ENCODE measurements at places on chromosomes 13 and 19. TPM values are rescaled to one million over a fixed set of nuclear protein-coding genes. Genes with fewer than 3 reads are reported as not detected.

HIF3A gene
- total RNA-seq, result 82.8 TPM

RUBCNL gene
- total RNA-seq, result 2.0 TPM

F2RL3 gene
- total RNA-seq, result 3.9 TPM

CLC gene
- total RNA-seq, result not detected

FLT1 gene
- 18.3 TPM for total RNA-seq

ZNF541 gene
- total RNA-seq, result 1.5 TPM

PLPPR3 gene
- total RNA-seq, result not detected

SLC17A7 gene
- 0.82 TPM for total RNA-seq

SIGLEC10 gene
- total RNA-seq, result 2.5 TPM

SERP2 gene
- total RNA-seq, result 6.9 TPM

NDUFS7 gene
- 156 TPM for total RNA-seq

DNA sequence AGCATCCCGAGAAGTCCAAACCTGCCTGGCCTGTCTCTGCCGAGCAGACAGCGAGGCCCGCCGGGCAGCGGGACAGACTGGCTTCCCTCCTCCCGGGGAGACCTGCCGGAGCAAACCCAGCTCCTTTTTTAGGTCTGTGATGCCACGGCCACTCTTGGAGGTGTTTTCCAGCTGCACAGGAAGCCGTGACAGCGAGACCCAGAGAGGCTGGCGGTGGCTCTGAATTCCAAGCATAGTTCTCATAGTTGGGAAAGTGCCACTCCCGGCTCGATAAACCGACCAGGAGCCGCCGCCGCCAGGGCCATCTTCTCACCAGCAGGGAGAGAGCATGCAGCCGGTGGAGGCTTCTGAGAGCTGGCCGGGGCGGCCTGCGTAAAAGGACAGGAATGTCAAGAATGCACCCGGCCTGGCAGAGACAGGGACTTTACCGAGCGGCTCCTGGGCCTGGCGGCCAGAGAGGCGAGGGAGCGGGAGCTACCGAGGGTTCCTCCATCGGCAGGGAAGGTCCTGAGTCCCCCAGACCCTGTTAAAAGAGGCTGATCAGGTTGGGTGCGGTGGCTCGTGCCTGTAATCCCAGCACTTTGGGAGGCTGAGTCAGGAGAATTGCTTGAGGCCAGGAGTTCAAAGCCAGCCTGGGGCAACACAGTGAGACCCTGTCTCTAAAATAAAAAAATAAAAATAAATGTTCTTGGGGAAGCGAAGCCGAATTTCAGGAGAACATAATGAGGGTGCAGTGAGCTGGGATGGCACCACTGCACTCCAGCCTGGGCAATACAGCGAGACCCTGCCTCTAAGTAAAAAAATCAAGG is 64.9 kb downstream of the GADD45B start:
- H3K4me3 ChIP-seq, result peak overlapping the region; percentile 32
- H3K4me1 ChIP-seq, result peaks cover 58% of the 10 kb centered on the region
- peak; percentile 98 for DNase-seq
- H3K27ac ChIP-seq, result peak overlapping the region; percentile 89

GRCh38 chr19:42345191-42345812 is 19.9 kb downstream of the MEGF8 start:
- H3K36me3 ChIP-seq, result peaks cover 52% of the 10 kb centered on the region
- H3K4me3 ChIP-seq, result no peak overlapping the region
- DNase-seq, result no peak
- H3K27ac ChIP-seq, result no peak overlapping the region
- H3K4me1 ChIP-seq, result no peaks in the 10 kb centered on the region
- no peaks in the 10 kb centered on the region for H3K27me3 ChIP-seq

GRCh38 chr19:3162418-3163229 is 15.9 kb upstream of the S1PR4 start:
- peaks cover 5% of the 10 kb centered on the region for H3K4me1 ChIP-seq
- no peaks in the 10 kb centered on the region for H3K27me3 ChIP-seq

GRCh38 chr13:61824168-61824567 is 408.5 kb upstream of the PCDH20 start:
- no peak overlapping the region for H3K27ac ChIP-seq
- H3K27me3 ChIP-seq, result no peaks in the 10 kb centered on the region
- DNase-seq, result no peak
- no peak overlapping the region for H3K4me3 ChIP-seq
- H3K36me3 ChIP-seq, result no peaks in the 10 kb centered on the region

- H3K36me3 ChIP-seq, result peaks cover 25% of the 10 kb centered on the region
- H3K27ac ChIP-seq, result no peak overlapping the region
- no peak for DNase-seq
- H3K4me1 ChIP-seq, result peaks cover 11% of the 10 kb centered on the region
These were observed 77.9 kb upstream of the TEX29 start for GRCh38 chr13:111242585-111242984.

- no peaks in the 10 kb centered on the region for H3K4me1 ChIP-seq
- H3K27ac ChIP-seq, result no peak overlapping the region
- no peak for DNase-seq
- H3K27me3 ChIP-seq, result no peaks in the 10 kb centered on the region
These were observed 932.3 kb downstream of the EFNB2 start for GRCh38 chr13:105602956-105603670.

- DNase-seq, result no peak
- no peak overlapping the region for H3K4me3 ChIP-seq
- H3K27ac ChIP-seq, result no peak overlapping the region
- peaks cover 35% of the 10 kb centered on the region for H3K27me3 ChIP-seq
- no peaks in the 10 kb centered on the region for H3K36me3 ChIP-seq
These were observed 729 bp upstream of the MADCAM1 start for GRCh38 chr19:495402-496111.

DNA sequence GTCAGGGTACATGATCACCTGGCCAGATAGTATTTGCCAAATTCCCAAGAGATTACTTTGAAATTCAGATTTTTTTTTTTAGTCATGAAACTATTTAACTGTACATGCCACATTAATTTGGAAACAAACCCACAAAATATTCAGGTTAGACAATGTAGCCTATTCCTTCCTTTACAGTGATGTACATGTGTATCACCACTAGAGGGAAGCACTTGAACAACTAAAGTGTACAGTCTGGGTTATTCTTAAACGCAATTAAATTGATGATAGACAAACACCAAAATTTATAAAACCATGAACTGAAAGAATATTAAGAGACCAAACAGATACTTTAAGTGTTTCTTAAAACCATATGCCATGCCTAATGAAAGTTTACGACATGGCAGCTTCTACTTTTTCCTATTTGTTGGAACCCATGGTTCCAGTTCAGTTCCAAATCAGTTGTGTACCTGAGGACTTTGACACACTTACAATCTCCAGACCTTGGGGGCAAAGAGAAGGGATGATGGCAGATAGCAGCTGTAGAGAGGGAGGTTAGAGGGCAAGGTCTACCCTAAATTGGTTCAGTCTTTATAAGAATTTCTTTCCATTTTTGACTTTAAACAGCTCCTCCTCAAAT is 52.8 kb downstream of the TNFSF13B start:
- H3K27me3 ChIP-seq, result no peaks in the 10 kb centered on the region
- DNase-seq, result no peak
- no peaks in the 10 kb centered on the region for H3K4me1 ChIP-seq
- no peaks in the 10 kb centered on the region for H3K36me3 ChIP-seq
- no peak overlapping the region for H3K4me3 ChIP-seq

GRCh38 chr13:39484506-39485313 is 118.3 kb downstream of the LHFPL6 start:
- H3K4me1 ChIP-seq, result no peaks in the 10 kb centered on the region
- no peaks in the 10 kb centered on the region for H3K27me3 ChIP-seq
- H3K27ac ChIP-seq, result no peak overlapping the region

DNA sequence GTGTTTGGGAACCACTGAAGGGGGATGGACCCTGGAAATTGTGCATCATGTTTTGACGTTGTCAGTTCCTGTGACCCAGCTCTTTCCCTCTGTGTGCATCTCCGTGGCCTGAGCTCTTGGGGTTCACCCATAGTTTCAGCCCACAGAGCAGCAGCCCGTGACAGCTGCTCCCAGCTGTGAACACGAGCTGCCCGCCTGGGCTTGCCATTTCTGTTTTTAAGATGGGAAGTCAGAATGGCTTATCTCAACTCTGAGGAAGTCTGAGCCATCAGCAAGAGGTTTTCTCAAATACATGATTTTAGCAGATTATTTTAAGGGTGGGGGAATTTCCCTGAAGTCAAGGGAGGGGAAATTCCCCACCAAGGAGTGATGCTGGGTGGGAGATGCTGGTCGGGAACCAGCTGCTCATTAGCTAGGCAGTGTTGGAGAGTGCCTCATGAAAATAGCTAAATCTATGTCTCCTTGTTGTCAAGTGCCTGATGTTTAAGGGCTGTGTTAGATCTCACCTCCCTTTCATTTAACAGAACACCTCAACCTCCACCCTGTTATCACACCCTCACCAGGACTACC is 34.8 kb upstream of the C1QTNF9 start:
- no peaks in the 10 kb centered on the region for H3K36me3 ChIP-seq
- H3K27me3 ChIP-seq, result no peaks in the 10 kb centered on the region
- no peak overlapping the region for H3K4me3 ChIP-seq
- no peaks in the 10 kb centered on the region for H3K4me1 ChIP-seq

DNA sequence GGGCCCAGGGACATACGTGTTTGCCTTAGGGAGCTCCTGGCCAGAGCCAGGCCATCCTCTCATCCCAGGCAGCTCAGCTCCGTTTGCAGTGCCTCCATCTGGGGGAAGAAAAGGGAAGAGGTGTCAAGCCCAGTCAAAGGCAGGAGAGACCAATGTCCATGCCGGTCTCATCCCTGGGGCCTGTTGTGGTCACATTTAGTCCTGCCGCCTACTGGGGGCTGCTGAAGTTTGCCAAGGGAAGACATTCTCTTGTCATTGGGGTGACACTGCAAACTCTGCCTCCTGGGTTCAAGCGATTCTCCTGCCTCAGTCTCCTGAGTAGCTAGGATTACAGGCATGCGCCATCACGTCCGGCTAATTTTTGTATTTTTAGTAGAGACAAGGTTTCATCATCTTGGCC is 195.2 kb downstream of the UQCRFS1 start:
- H3K27ac ChIP-seq, result no peak overlapping the region
- H3K36me3 ChIP-seq, result no peaks in the 10 kb centered on the region
- peak; percentile 36 for DNase-seq
- H3K4me3 ChIP-seq, result no peak overlapping the region
- no peaks in the 10 kb centered on the region for H3K4me1 ChIP-seq

- H3K36me3 ChIP-seq, result no peaks in the 10 kb centered on the region
- no peak overlapping the region for H3K27ac ChIP-seq
- H3K27me3 ChIP-seq, result no peaks in the 10 kb centered on the region
- H3K4me3 ChIP-seq, result no peak overlapping the region
- DNase-seq, result no peak
These were observed 1567.0 kb upstream of the SPRY2 start for GRCh38 chr13:81907787-81908372.

- H3K36me3 ChIP-seq, result no peaks in the 10 kb centered on the region
- H3K4me1 ChIP-seq, result no peaks in the 10 kb centered on the region
- no peak for DNase-seq
- no peaks in the 10 kb centered on the region for H3K27me3 ChIP-seq
These were observed 704.1 kb downstream of the OLFM4 start for GRCh38 chr13:53732664-53733063.

DNA sequence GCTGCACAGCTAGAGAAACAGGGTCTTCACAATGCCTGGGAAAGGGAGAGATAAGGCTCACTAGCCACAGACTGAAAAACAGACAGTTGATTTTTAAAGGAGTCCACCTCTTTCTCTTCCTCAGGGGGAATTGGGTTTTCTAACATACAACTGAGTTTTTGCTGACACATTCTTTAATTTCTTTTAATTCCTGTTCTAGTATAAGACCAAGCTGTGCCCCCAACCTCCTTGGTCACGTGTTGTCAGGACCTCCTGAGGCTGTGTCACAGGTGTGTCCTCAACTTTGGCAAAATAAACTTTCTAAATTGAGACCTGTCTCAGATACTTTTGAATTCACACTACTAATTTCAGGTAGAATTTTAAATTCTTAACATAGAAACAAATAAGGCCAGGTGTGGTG is 12.1 kb upstream of the ZNF492 start:
- no peaks in the 10 kb centered on the region for H3K4me1 ChIP-seq
- no peaks in the 10 kb centered on the region for H3K27me3 ChIP-seq
- H3K4me3 ChIP-seq, result no peak overlapping the region
- H3K27ac ChIP-seq, result no peak overlapping the region

GRCh38 chr13:49635599-49636433 is 7.5 kb downstream of the ARL11 start:
- no peaks in the 10 kb centered on the region for H3K4me1 ChIP-seq
- H3K36me3 ChIP-seq, result no peaks in the 10 kb centered on the region
- no peaks in the 10 kb centered on the region for H3K27me3 ChIP-seq

DNA sequence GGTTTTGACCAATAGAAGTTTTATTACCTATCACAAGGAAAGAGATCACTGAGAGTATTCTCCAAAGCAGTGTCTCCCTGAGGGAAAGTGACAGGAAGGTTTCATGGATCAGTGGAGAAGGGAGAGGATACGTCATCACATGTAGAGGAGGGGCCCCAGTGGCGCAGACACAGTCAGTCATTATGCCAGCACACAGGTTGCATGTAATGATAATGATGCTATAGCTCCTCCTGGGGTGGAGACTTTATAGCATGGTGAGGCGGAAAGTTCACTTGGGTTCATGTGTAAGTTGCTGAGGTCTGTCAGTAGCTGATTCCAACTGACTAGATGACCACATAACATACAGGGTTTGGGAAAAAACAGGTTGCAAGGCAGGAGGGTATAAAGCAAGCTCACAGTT is 88.8 kb downstream of the FNDC3A start:
- H3K4me1 ChIP-seq, result no peaks in the 10 kb centered on the region
- H3K27ac ChIP-seq, result no peak overlapping the region
- no peaks in the 10 kb centered on the region for H3K36me3 ChIP-seq

- H3K4me3 ChIP-seq, result no peak within 1 kb of the TSS
- H3K27me3 ChIP-seq, result peaks cover 14% of the 10 kb centered on the region
- H3K27ac ChIP-seq, result no peak within 1 kb of the TSS
- H3K4me1 ChIP-seq, result no peaks in the 10 kb centered on the region
- no peaks in the 10 kb centered on the region for H3K36me3 ChIP-seq
These were observed at the start of gene ZNF536 for GRCh38 chr19:30371960-30372824. Gene ZNF536, plus strand, starts transcription at chr19:30372384. Its CDS starts 71,179 bp downstream, at chr19:30443563.

DNA sequence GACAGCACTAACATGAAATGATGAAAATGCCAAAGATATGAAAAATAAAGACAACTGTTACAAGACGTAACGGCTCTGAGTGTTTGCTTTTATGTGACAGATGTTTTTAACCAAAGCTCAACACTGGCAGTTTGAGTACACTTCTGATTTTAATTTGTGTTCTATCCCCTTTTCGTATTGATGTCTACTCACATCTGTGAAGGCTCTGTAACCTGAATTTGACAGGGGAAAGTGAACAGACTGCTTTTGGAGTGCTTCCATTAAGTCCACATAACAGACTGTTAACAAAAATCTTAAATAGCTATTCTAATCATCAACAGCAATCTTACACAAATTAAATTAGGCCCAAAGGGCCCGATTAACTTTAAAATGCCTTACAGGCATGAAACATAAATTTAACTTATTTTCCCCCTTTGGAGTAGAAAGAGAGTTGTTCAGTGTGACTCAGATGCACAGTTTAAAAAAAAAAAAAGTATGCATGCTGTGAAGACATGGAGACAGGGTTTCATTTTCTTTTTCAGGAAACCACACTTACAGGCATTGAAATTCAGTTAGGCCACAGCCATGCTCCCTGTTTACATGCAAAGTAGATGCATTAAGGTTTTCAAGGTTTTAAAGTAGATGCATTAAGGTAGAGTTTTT is 16.3 kb upstream of the RNASEH2B start:
- peak overlapping the region; percentile 47 for H3K27ac ChIP-seq
- H3K27me3 ChIP-seq, result no peaks in the 10 kb centered on the region
- no peak overlapping the region for H3K4me3 ChIP-seq
- H3K36me3 ChIP-seq, result no peaks in the 10 kb centered on the region
- DNase-seq, result no peak
